ENCODE measurements at places on chromosomes 6 and 20. TPM values are rescaled to one million over a fixed set of nuclear protein-coding genes. Genes with fewer than 3 reads are reported as not detected.

PAK5 gene
- not detected for polyA plus RNA-seq

DNA sequence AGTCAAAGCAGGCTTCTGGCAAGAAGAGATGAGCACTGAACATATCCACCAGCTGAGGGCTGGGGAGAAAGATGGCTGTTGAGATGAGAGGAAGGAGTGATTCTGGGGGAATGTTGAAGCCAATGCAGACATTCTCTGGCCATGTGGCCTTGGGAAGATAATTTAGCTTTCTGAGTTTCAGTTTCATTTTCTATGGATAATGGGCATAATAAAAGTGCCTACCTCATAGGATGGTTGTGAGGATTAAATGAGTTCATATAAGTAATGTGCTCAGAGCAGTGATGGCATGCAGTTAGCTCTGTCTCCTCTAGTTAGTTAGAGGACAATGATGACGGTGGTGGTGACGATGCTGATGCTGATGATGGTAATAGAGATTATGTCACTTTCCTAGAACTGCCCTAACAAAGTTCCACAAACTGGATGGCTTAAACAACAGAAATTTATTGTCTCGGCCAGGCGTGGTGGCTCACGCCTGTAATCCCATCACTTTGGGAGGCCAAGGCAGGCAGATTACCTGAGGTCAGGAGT is 18.5 kb upstream of the KCNK5 start:
- DNase-seq: no peak

DNA sequence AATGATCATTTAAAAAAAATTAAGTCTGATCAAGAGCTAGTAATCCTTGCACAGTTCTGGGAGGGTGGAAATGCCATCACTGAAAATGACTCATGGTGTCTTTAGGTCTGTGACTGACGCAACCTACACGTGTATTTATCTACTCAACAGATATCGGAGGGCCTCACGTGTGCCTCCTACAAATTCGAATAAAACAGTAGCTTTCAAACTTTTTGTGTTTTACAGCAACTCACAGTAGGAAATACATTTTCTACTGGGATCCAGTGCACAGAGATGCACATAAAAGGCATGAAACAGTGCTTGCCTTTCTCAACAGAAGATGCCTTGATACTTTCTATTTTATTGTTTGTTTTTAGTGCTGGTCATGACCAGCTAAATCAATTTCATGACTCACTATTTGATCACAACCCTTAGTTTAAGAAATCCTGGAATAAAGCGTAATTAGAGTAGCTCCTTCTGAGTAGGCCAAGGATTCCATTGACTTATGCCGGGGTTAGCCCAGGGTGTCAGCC is 210.0 kb upstream of the SNX9 start:
- no peak for DNase-seq

ZNF292 gene
- polyA plus RNA-seq: 2.1 TPM

- no peak for DNase-seq
Measured at GRCh38 chr20:20856956-20857355, 144.5 kb upstream of the RALGAPA2 start.

PROCR gene
- polyA plus RNA-seq: 6.1 TPM

PRR18 gene
- polyA plus RNA-seq: not detected

DNA sequence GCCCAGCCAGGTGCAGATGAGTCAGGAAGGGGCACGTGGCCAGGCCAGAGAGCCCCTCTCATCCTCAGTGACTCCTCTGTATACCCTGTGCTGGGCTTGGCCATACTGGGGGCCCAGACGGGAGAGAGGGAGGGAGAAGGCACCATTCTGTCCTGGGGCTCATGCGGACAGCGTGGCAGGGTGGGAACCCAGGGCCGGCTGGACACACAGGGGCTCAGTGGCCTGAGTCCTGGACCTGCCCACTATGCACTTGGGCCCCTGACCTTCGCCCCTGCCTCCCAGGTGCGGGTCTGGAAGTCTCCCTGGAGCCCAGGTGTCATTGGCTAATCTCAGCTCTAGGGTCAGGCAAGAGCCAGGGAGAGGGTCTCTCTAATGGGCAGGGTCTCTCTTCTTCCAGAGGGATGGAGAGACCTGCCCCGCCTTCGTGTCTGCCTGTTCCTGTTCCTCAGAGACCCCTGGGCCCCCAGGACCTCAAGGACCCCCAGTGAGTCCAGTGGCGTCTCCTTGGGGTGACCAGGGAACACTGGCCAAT is 27.7 kb downstream of the COL20A1 start:
- DNase-seq: peak; percentile 22

BTN1A1 gene
- not detected for polyA plus RNA-seq

DNA sequence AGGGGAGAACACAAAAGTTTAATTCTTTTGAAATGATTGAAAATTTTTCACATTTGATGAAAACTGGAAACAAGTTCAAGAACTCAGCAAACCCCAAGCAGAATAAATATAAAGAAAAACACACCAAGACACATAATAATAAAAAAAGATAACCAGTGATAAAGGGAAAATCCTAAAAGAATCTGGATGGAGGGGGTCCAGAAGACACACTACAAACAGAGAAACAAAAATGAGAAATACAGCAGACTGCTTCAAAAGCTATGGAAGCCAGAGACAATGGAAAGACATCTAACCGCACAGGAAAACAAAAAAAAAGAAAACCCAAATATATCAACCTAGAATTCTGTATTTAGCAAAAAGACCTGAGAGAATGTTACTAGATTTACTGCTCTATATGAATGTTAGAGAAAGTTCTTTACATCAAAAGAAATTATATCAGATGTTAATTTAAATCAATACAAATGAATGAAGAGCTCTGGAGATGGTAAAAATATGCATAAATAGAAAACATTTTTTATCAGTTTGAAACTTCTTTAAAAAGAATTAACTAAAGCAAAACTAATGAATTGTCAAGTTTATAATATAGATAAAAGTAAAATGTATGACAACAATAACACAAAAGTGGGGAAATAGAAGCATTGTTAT is 310.7 kb upstream of the PREP start:
- no peak for DNase-seq

DNA sequence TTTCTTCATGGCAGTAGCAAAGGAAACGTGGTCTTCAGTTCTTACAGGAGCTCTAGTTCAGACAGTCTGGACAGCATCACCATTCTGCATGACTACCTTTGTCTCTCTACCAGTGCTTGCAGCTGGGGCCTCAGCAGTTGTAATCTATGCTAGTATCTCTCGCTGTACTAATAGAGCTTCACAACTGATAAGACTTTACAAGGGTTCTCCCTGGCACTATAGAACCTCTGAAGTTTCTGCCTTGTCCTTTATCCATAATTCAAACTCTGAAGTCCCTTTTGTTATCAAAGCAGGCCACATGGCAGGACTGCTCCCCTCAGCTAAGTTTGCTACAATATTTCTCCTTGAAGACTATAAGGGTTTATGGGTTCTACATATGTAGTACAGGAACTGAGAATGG is 842.1 kb upstream of the ADGRB3 start:
- no peak for DNase-seq

- DNase-seq: no peak
Measured at GRCh38 chr6:131694832-131695426, 6.3 kb downstream of the OR2A4 start.

DNA sequence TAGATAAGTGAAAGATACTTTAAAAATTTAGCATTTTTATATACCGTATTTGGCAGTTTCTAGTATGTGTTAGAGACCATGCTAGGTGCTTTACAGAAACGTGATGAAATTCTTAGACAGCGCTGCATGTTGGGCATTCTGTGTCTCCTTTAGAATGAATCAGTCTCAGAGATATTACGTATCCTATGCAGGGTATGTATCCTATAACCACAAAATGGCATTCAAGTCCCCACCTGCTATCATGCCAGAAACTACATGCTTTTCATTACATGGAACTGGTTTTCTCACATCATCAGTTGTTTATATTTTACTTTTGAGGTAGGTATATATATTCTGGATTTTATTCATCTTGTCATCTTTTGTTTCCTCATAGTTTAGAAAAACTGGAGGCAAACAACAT is 42.3 kb downstream of the PEX7 start:
- no peak for DNase-seq

DNA sequence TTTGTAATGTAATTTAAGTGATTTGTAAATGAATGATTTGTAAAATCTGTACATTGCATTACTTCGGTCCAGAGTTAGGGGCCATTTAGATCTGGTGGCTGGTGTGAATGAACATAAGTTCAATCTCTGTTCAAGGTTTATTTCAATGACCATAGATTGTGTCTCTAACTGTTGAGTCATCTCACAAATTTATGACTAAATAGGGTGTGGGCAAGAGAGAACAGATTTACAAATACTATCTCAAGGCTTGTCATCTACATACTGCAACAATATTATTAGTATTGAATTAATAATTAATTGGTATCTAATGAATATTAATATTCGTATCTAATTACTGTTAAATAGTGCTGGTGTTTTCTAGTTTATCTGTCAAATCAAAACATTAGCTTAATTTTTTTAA is 115.3 kb upstream of the EDN1 start:
- DNase-seq: no peak

- peak; percentile 21 for DNase-seq
Measured at GRCh38 chr6:132456700-132457143, 55.4 kb upstream of the MOXD1 start.

- no peak for DNase-seq
Measured at GRCh38 chr6:142223938-142224337, 76.9 kb downstream of the VTA1 start.

HNF4A gene
- polyA plus RNA-seq: 0.03 TPM

METTL24 gene
- 0.04 TPM for polyA plus RNA-seq

SYCP2L gene
- polyA plus RNA-seq: 0.25 TPM

CRIP3 gene
- polyA plus RNA-seq: 0.15 TPM

DNA sequence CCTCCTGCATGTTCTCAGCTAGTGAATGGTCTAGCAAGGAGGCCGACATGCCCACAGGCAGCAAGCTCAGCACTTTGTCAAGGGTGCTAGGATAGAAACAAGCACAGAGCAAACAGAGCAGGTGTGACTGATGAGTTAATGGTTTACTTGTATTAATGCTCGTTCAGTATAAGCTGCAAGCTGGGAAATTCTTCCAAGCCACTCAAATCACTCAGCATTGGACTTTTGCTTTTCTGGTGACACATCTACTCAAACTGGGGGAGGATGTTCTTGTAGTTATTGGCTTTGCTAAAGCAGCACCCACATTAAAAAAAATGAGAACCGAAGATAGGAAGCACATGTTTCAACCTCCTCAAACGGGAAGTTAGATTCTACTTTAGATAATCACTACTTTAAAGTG is 43.1 kb upstream of the NEDD9 start:
- DNase-seq: no peak

GRCh38 chr6:154555073-154555677 is 44.7 kb upstream of the CNKSR3 start:
- DNase-seq: no peak

TJAP1 gene
- 35.2 TPM for polyA plus RNA-seq

GRCh38 chr6:32069878-32070515 is 31.8 kb downstream of the CYP21A2 start:
- peak; percentile 56 for DNase-seq

GRCh38 chr6:6524951-6525350 is 63.6 kb upstream of the LY86 start:
- no peak for DNase-seq

DNA sequence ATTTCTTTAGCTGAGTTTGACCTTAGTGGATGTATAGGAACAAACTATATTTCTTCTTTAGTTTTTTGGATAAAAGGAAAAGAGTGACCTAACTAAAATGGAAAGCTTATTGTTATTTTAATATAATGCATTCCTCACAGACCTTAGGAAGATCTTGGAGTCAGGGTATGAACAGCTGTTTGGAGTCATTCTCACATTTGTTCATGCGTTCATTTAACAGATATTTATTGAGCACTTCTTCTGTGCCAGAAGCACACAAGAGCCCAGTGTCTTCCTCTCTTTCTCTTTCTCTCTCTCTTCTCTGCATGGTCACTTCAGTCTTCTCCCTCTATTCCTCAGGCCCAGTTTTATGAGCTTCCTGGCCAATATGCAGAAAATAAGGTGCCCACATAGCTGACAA is 744.0 kb upstream of the MAP3K7 start:
- DNase-seq: no peak

GRCh38 chr6:5729813-5730517 is 276.8 kb downstream of the NRN1 start:
- no peak for DNase-seq

CHRNA4 gene
- polyA plus RNA-seq: 0.01 TPM

RAD21L1 gene
- not detected for polyA plus RNA-seq

Data from psoas muscle (tissue), 8 donors.